IPS DF 19.7 (cell line): ENCODE measurements at places on chromosomes 7 and 10.

GRCh38 chr10:89115876-89116627, 91.1 kb downstream of the CH25H start:
- no peak for DNase-seq

- no peak for DNase-seq
These were observed 19.9 kb downstream of the MACC1 start for GRCh38 chr7:20197125-20197748.

- DNase-seq: no peak
These were observed 32.0 kb downstream of the TSPAN14 start for GRCh38 chr10:80485946-80486764.

DNA sequence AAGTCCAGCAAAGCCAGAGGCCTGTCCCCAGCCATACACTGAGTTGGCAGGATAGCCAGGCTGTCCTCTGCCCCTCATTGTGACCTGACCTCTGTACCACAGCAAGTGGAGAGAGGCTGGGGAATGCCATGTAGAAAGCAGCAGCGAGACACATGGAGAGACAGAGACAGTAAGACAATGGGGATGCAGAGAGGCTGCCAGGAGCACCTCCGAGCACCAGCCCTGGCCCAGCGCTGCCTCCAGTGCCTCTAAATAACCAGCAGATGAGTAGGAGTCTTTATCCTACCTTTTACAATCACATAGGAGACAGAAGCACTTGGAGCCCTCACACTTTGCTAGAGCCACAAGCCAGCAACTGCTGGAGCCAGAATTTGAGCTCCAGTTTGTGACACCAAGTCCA, 8.1 kb downstream of the GDF2 start:
- DNase-seq: no peak

DNA sequence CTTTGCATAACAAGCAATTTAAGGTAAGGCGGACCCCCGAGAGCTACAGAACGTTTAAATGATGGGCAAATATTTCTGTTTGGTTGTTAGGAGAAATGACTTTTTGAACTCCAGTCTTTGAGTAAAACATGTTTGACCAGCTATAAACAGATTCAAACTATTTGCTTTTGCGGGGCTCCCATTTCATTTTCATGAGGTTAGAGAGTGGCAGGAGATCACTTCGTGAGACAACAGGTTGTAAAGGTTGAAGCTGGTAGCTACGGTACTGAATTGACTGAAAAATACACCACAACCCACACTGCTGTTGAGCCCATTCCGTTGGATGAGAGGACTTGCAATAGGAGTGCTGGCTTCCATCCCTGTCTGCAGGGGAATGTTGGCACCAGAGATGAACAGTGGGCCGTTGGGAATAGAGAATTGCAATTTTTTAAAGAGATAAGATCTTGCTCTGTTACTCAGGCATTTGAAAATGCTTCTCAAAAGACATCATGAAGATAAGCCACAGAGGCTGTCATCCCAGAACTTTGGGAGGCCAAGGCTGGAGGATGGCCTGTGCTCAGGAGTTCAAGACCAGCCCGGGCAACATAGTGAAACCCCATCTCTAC, 65.7 kb upstream of the CARD11 start:
- DNase-seq: no peak

- no peak for DNase-seq
These were observed 47.2 kb downstream of the TMEM270 start for GRCh38 chr7:73908123-73908611.

DNA sequence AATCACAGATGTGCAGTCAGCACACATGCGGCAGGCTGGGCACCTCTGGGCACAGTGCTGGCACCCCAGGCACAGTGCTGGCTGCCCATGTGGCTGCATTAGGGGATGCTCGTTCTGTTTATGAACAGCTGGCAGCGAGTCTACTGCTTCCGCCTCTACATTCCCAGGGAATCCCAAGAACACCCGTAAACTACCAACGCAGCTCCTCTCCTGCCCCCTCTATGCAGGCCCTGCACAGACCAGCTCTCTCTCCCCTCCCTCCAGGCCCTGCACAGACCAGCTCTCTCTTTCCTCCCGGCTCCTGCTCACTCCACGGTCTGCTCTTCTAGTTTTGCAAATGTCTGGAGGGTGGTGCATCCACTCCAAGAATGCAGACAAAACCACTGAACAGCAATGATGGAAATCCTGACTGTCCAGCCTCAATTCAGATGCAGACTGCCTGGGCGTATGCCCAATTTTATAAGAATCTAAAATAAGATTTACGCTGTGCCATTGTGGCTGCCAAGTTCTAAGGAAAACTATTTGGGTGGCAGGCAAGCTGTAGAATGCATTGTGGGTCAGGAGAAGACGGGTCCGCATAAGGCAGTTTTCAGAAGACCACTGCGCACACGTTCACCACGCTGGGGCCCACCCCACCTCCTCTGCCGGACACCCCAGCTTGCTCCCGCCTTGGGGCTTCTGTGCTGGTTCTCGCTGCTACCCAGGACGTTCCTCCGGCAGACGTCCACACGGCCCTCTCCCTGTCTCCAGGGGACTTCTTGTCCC, 234.6 kb downstream of the ZMYND11 start:
- no peak for DNase-seq
